ENCODE measurements at places on chromosomes 11 and 22. TPM values are rescaled to one million over a fixed set of nuclear protein-coding genes. Genes with fewer than 3 reads are reported as not detected.

Gene GSTT2B
- not detected for polyA plus RNA-seq

Gene SYT13
- polyA plus RNA-seq = not detected

DNA sequence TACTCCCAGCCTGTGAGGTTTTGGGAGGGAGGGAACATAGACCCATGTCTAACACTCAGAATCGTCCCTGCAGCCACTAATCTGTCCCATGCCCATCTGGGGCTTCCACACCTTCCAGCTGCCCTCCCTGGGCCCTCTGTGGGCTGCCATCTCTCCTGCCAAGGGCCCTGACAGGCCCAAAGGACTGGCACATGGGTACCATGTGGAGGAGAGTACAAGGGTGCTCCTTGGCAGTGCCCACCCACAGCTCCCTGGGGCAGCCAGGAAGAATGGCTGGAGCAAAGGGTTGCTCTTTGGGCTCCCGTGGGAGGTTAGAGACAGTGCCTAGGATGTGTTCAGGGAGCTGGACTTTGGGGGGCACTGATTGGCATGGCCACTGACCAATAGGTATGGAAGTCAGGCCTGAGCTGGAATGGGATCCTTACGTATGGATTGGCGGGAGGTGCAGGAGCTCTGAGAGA is 56.8 kb downstream of the CD82 start:
- no peak overlapping the region for H3K27ac ChIP-seq
- H3K27me3 ChIP-seq = no peaks in the 10 kb centered on the region
- no peaks in the 10 kb centered on the region for H3K36me3 ChIP-seq
- DNase-seq = no peak
- H3K4me3 ChIP-seq = no peak overlapping the region

Gene DDX25
- polyA plus RNA-seq = not detected

DNA sequence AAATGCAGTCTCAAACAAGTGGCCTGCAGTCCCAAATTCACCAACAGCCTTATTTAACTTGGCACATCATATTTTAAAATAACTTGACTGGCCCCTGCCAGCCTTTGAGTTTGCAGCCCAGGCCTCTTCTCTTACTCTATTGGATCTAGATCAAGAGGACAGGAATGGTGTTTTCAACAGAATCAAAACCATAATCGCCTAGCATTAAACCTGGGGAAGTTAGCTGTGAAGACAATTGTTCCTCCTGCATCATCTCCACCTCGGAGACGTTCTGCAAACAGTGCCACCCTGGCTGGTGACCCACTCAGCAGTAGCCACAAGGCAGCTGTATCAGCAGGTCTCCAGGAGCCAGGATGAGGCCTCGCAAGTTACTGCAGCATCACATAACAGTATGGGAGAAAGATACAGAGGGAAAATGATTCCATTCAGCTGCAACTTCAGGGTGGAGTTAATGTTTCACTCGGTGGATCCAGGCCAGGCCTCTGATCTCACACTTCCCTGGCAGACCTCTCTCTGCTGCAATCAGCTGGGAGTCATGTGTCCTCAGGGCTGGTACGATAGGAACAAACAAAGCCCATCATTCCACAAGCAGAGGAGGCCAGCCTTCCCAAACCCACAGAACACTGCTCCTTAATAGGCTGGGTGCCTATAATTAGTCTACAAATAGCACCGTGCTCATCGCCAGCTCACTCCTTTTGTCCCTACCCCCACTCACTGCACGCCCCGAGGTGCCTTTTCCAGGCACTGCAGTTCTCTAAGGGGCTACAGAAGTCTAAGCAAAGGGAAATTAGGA is 18.6 kb upstream of the SCN2B start:
- no peaks in the 10 kb centered on the region for H3K4me1 ChIP-seq
- H3K4me3 ChIP-seq = no peak overlapping the region
- peaks cover 50% of the 10 kb centered on the region for H3K36me3 ChIP-seq
- no peaks in the 10 kb centered on the region for H3K27me3 ChIP-seq
- DNase-seq = no peak

GRCh38 chr11:15911377-15912044 is 444.8 kb downstream of the SOX6 start:
- no peak for DNase-seq
- H3K27ac ChIP-seq = no peak overlapping the region
- no peaks in the 10 kb centered on the region for H3K4me1 ChIP-seq
- no peaks in the 10 kb centered on the region for H3K36me3 ChIP-seq
- no peak overlapping the region for H3K4me3 ChIP-seq
